ENCODE measurements at places on chromosomes 3 and 15.

DNA sequence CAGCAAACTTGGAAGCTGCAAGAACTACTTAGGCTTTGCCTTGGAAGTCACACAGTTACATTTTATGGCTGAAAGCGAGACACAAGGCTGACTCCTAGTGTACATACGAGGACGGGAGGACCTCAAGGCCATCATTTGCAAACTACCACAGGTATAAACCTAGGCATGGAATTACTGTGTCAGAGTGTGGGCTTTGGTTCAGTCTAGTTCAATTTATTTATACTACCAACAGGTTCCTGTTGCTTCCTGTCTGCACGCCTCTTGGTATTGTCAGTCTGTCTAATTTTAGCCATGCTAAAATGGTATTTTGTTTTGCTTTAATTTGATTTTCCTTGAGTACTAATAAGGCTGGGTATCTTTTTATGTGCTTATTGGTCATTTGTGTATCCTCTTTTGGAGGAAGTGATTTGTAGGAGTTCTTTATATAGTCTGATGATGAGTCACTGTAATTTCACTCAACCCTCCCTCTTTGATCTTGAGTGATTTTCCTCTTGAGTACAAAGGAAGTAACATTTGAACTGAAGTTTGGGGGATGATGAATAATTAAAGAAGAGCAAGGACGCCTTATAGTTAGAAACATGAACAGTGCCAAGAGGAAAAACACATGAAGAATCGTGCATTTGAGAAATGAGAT is 8.2 kb downstream of the ANKRD34C start:
- DNase-seq = no peak

- DNase-seq = no peak
Observed at GRCh38 chr3:171508206-171508605, 48.0 kb upstream of the TNIK start.

DNA sequence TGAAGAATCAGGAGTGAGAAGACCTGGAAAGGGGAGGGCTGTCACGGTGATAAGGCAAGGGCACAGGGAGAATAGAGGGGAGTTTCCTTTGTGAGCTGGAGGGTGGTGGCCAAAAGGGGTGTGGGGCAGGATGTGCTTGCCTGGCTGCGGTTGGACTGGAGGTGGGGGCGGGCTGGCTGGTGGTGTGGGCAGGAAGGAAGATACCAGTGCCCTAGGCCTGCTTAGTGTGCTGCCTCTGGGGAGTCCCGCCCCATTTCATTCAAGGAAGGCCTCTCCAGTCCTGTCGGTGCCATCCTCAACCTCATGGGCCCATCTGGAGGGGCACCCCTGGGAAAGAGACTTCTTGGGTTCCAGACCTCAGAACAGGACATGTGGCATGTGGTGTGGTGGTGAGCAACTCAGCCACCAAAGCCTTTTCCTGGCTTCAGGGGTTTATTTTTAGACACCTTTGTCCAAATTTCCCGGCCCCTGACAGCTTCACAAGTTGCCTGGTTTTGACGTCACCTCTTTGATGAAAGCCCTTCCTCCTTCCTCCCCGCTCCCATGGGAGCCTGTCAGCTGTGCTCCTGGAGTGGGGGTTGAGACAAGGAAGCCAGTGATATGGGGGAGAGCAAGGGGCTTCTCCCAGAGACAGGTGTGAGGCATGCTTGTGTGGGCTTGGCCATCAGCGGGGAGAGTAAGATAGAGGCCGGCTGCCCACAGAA is 15.6 kb downstream of the TEX264 start:
- peak; percentile 56 for DNase-seq

DNA sequence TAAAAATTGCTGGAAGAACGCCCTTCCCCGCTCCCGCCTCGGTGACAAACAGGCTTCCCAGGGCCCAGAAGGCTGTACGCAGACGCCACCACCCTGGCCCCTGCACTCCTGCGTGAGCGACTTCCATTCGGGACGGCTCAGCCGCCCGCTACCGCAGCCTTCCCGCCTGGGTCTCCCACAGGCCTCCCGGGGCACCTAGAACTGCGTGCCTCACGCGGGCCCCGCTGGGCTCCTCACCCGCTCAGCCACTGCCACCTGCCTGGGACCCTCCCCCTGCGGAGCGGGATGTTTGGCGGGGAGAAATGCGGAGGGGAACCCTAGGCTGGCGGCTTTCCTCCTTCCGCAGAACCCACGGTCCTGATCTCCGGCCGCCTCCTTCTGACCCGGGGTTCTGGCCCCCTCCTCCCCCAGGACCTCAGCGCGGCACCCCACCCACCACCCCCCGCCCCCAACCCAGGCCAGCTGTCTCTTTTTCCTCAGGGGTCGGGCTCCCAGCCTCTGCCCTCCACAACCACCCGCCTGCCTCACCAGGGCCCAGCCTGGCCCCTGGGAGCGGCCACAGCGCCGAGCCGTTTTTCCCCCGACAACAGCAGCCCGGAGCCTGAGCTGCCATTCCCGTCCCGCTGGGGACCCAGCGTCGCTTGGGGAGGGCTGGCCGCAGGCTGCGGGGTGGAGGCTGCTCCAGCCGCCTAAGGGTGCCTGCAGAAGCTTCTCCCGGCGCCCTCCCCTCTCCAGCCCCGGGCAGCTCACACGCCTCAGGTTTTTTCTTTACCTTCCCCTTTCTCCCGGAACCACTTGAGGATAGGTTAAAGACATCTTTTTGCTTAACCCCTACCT is 27.6 kb upstream of the RAB7A start:
- no peak for DNase-seq

All from effector CD8-positive, alpha-beta T cell (primary cell).